Activated T-helper 1 cell treated with Interleukin-2 at 50 U/mL for 16 hours (primary cell): ENCODE measurements at places on chromosomes 5 and 9.

DNA sequence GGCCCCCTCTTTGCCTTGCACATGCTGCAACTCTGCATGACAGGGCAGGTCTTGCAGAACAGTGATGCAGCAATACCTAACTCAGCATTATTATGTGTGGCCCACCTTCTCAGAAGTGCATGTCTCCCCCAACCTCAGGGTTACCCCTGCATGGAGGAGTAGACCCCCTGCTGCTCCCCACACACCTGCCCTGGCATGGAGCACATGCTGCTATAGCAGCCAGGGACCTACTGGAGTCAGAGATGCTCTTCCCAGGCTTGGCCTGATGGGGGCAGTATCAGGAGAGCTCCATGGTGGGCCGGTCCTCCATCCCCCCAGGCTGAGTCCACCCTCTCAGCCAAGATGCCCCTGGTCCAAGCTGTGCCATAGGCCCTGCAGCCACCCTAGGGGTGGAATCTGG, 13.2 kb upstream of the BOD1 start:
- no peak for DNase-seq

DNA sequence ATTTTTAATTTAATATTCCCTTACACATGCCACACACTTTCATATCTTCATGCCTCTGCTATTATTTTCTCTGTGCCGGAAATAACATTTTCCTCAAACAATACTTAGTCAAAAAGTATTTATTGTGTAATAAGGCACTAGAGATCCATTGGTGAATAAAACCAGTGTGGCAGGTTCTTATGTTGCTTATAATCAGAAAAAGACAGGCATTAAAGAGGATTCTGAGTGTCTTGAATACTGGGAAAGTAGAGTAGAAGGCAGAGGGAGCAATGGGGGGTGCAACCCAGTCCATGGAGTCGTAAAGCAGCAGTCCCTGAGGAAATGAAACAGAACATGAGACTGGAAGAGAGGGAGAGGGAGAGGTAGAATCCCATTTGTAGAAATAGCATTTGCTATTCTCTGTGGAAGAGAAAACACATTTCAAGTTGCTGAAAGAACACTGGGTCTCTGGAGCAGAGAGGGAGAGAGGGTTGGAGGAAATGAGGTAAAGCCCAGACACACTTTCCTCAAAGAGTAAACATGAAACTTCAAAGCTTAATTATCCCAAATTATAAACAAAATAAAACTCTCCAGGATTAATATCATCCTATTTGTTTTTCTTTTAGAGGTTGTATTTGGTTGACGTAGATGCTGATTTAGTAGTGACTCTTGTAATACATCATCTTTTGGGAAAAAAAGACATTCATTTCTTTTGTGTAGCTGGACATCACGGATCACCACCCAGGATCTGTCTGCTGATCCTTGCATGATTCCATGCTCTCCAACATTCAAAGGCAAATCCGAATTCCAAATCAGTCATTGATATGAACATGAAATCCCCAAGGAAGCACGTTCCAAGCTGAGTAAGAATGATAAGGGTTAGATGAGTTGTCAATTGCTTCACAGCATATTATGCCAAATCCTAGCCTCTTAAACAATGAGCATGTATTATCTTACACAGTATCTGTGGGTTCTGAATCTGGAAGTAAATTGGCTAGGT, 37.4 kb upstream of the GRAMD2B start:
- no peak for DNase-seq

DNA sequence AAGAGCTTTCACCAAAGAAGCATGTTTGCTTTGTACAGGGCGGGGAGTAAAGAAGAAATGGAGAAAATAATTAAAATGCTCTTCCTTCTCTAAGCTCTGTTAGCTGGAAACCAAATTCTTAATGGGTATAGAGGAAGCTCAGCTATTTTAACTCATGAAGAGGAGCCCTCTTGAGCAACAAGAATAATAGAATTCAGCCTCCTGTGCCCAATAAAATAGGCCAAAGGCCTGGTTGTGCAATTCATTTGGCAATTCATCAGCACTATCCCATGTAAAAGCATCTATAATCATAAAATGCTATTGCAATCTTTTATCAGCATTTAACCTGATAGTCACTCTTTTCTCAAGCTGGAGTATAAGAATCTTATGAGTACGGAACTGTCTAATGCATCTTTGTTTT, 133.6 kb upstream of the CDH6 start:
- no peak for DNase-seq

DNA sequence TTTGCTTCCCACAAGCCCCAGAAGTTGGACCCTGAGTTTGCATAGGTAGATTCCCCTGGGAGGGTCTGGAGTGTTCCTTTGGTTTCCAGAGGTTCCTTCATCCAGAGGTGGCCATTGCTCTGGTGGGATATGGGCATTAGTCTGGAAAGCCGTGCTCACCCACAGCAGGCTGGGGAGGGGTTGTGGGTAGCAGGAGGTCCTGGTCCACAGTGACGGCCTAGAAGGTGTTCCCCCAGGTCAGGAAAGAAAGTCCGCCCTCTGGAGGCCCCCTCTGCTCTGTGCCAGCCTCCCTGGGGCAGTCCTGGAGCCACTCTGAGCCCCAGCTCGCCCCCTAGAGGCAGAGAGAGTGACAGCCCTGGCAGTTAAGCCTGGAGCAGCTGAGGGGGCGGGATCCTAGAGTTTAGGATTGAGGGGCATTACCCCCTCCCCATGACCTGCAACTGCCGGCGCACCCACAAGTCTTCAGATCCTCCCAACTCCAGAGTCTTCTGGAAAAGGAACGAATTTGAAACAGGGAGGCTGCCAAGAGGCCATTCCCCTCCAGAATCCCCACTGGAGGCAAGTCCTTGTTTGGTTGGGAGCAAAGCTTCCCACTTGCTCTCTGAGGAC, 36.8 kb downstream of the NDST1 start:
- peak; percentile 23 for DNase-seq

- DNase-seq: no peak
Observed at GRCh38 chr5:14925326-14925725, 53.7 kb upstream of the ANKH start.

- no peak for DNase-seq
Observed at GRCh38 chr5:81137833-81138232, 95.3 kb upstream of the CKMT2 start.

- DNase-seq: no peak
Observed at GRCh38 chr5:138488481-138488945, 23.2 kb downstream of the EGR1 start.

- DNase-seq: no peak
Observed at GRCh38 chr9:99358668-99359067, 136.6 kb downstream of the SEC61B start.

- no peak for DNase-seq
Observed at GRCh38 chr9:40914772-40915659, 213.5 kb downstream of the FOXD4L6 start.

- DNase-seq: peak; percentile 39
Observed at GRCh38 chr5:134224888-134225779, 739 bp downstream of the PPP2CA start.

DNA sequence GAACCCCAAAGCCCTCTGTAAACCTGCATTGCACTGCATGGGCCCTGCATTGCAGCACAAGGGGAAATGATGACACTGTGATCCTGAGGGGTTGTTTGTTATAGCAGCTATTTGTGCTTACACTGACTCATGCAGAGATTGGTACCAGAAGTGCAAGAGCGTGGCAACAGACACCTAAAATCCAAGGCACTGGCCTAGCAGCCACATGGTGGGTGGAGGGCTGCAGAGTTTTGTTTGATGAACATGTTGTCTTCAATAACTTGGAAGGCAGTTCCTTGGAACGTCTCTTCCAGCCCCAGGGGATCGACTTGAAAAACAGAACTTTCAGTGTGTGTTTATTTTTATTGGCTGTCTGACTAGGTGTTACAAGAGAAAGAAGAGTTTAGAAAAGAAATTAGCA, 14.5 kb downstream of the FCN2 start:
- DNase-seq: no peak

DNA sequence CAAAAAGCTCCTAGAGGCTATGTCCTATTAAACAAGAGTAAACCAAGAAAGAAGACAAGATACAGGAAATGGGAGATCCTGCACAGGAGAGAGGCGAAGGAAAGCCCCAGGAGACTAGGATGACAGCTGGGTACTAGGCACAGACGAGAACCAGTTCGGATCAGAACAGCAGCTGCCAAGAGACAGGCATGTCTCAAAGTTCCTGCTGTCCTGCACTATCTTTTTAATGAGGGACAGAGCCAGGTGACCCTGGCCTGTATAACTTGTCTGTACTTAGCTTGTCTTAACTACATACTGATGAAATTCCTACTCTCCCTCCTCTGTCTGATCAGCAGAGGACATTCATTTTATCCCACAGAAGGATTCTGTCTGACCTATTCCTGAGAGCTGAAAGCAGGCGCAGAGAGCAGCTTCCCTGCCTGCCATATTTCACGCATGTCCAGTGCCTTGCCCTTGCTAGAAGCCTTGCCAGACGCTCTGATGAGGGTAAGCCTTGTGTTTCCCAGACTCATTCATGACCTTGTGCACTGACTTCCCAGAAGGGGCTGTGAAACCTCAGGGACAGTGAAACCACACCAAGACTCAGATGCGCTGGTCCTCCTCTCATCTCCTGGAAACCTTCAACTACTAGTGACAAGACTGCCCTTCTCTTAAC, 24.7 kb downstream of the TSC1 start:
- no peak for DNase-seq

DNA sequence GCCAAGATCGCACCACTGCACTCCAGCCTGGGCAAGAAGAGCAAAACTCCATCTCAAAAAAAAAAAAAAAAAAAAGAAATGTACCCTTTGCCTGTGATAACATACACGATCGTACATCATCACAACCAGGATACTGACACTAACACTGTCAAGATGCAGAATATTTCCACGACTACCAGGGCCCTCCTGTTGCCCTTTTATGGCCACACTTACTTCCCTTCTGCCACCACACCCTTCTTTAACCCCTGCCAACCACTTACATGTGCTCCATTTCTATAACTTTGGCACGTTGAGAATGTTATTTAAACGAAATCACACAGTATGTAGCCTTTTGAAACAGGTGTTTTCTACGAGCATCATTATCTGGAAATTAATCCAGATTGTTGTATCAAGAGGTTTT, 69.0 kb upstream of the OTULINL start:
- no peak for DNase-seq

DNA sequence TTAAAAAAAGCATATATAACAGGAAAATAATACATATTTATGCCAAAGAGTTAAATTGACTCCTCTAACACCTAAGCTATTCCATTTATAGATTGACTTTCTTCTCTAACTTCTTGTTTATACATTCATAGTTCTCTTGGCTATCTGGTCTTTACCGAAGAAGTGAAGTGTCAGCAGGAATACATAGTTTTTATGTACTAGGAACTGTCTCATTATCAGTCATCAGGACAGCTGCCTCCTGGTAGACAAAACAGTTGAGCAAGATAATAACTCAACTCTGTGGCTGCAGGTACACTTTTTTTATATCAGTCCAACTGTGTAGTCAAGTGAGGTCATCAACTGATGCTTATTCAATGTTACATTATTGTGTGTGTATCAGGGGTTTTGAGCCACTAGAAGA, 1436.0 kb upstream of the NUDT12 start:
- DNase-seq: no peak

- DNase-seq: no peak
Observed at GRCh38 chr9:95073918-95074317, 243.6 kb downstream of the FANCC start.

GRCh38 chr9:126722922-126723806, 81.7 kb upstream of the ZBTB43 start:
- peak; percentile 70 for DNase-seq

DNA sequence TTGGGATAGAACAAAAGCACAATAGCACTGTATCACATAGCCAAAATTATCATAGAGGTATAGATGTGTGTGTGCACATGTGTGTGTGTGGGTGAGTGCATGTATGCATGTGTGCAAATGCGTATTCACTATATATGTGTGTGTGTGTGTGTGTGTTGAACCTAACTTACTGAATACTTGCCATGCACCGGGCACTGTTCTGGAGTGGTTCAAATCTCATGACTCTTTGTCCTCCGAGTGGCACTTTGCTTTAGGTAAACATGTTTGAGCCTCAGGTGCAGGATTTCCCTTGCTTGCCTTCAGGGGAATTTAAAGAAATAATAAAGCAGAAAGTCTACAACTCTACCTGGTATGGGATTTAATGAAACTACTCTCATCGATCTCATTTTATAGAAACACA, 183.5 kb upstream of the GDNF start:
- DNase-seq: no peak
